M059J (cell line): ENCODE measurements at places on chromosomes 5 and 9. TPM values are rescaled to one million over a fixed set of nuclear protein-coding genes. Genes with fewer than 3 reads are reported as not detected.

DNA sequence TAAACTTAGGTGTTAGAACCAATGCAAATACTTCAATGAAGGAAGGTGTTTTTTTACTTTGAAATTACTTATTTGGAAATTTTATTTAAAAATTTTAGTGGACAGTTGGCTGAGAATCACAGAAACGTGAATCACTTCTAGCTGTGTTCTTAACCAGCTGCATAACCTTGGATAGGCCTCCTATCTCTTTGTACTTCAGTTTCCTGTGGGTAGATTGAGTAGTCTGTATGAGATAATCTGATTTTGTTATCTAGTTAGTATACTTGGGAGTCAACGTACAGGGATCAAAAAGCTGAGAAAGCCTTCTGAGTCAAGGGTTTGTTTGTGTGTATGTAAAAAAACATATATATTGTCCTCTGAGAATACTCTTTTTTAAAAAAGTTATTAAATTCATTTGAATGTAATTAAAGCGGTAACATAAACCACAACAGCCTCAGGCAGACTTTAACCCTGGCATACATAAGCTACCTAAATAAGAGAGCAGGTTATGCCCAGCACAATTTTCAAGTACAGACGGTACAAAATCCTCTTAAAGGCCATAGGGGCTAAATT lies 38.1 kb upstream of the ZCCHC7 start:
- no peak for DNase-seq

The ANXA2R gene
- 0.25 and 1.4 TPM in 2 replicates for total RNA-seq

GRCh38 chr5:32572778-32573480 lies 12.4 kb upstream of the SUB1 start:
- DNase-seq, result no peak

DNA sequence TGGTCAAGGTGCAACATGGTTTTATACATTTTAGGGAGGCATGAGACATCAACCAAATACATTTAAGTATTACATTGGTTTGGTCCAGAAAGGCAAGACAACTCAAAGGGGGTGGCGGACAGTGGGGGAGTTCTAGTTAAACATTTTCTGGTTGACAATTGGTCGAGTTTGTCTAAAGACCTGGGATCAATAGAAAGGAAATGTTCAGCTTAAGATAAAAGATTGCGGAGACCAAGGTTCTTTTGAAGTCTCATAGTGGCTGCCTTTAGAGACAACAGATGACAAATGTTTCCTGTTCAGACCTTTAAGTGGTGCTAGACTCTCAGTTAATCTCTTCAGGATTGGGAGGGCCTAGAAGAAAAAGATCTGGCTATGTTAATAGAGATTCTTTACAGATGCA lies 47.7 kb upstream of the TTC39B start:
- DNase-seq, result no peak

DNA sequence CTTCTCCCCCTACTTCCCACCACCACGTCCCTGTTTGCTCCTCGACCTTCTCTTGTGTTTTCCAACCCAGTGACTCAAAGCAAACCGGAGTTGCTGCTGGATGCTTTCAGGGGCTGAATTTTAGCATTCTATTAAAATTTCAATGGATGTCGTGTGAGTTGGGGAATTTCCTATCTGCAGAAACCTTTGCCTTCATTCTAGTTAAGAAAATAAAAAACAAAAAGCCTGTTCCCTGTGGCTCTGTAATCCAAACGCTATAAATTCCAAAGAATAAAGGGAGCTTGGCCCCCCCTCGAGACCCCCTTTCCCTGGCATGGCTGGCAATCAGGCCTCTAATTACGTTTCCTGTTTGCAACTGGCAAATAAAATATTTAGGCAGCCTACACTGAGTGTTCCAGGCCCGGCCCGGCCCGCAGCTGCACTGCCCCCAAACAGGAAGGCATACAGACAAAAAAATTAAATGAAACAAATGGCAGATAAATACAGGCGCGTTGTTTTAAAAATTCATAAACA lies 139.4 kb upstream of the PPP1R26 start:
- DNase-seq, result no peak
